ENCODE measurements at places on chromosomes 12 and 14.
A peak's percentile ranks its signal among the peaks of the same experiment; 100 is the strongest.

DNA sequence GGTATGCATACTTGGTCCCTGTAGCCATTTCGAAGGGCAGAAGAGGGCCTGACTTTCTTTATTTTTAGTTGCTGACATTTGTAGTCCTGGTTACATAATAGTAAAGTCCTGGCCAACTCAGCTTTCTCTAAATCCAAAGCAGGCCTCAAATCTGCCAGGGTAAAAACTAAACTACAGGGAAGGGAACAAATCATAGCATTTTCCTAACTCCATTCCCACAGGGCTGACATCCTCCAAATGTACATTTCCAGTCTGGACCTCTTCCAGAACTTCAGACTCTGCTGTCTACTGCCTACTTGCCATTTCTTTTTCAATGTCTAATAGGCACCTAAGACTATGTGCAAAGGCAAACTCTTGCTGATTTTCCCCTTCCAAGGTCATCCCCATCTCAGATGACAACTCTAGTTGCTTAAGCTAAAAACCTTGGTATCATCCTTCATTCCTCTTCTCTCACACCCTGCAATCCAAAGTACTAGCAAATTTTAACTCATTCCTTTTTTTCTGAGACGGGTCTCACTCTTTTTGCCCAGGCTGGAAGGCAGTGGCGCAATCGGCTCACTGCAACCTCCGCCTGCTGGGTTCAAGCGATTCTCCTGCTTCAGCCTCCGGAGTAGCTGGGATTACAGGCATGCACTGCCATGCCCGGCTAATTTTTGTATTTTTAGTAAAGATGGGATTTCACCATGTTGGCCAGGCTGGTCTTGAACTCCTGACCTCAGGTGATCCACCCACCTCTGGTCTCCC is 2.0 kb downstream of the DDIT3 start:
- DNase-seq: peak; percentile 11

DNA sequence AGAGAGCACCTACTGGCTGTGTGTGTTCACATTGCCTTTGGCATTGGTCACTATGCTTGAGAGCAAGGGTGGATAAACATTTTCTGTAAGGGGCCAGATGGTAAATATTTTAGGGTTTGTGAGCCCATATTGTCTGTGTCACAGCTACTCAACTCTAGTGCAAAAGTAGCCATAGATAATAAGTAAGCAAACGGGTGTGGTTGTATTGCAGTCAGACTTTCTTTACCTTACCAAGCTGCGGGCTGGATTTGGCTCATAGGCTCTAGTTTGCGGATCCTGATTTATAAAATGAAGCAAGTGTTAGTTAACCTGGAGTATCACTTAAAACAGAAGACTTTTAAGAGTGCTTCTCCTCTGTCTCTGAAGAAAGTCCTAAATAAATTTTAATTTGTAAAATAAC is 169.0 kb downstream of the KICS2 start:
- DNase-seq: no peak

GRCh38 chr14:100654025-100654813 is 67.0 kb upstream of the BEGAIN start:
- no peak for DNase-seq

- no peak for DNase-seq
Observed at GRCh38 chr12:124677552-124678356, 110.3 kb upstream of the NCOR2 start.

DNA sequence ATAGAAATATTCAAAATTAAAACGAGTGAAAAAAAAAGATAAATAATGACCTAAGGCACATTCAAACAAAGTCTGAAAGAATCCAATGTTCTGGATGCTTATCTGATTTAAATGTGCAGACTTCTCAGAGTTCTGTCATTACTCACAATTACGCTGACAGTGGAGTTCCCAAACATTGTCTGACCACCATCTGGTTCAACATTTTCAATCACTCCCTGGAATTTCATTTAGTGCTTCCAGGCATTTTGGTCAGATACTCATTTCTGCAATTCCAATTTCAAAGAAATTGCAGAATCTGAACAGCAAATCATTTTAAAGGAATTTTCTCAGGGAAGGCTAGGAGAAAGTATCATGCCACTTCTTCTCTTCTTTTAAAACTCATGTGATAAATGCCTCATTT is 398.2 kb upstream of the PDE3A start:
- DNase-seq: peak; percentile 77

GRCh38 chr14:96149131-96149530 is 55.5 kb upstream of the BDKRB2 start:
- no peak for DNase-seq

DNA sequence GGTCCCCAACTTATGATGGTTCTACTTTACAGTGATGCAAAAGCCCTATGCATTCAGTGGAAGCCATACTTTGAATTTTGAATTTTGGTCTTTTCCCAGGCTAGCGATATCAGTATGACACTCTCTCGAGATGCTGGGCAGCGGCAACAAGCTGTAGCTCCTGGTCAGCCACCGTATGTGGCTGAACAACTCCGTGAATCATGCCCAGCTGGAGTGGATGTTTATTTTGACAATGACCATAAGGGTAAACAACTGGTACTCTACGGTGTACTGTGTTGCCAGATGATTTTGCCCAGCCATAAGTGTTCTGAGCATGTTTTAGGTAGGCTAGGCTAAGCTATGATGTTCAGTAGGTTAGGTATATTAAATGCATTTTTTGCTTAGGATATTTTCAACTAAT is 8.2 kb upstream of the ZNF410 start:
- DNase-seq: no peak

DNA sequence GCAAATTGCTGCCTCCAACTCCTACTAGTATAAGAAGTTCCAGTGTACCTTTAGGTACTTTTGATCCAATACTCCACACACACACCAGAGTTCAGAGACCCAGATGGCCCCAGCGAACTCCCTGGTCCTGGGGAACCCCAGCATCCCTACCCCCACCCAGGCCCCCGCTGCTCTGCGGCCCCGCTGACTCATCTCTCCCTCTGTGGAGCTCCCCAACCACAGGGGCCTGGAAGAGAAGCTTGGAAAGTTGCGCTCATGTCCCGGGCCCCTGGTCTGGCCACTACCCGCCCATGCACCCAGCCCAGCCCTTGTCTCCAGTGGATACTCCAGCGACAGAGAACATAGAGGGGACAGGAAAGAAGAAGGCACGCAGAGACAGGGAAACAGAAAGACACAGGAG is 4.2 kb upstream of the SP7 start:
- DNase-seq: no peak

DNA sequence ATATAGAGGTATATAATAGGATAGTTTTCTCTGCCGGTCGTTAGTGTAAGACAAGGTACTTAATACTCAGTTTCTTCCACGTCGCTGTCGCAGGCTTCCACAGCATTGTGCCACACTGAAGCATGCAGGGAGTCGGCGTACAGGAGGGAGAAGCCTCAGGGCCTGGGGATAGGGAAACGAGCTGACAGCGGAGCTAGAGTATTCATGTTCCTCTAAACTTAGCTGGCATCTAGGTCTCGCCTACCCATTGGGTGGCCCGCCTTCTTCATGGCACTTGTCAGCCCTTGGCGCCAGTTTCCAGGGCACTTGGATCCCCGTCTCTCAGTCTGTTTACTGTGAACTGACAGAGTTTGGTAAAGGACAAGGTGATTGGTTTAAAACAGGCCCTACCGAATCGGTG is 73.6 kb downstream of the GNS start:
- DNase-seq: no peak

GRCh38 chr14:73221945-73222344 is 15.4 kb upstream of the PAPLN start:
- no peak for DNase-seq

- DNase-seq: no peak
Observed at GRCh38 chr12:51753980-51754675, 94.4 kb downstream of the FIGNL2 start.

GRCh38 chr12:23290627-23291330 is 658.7 kb downstream of the SOX5 start:
- DNase-seq: no peak

GRCh38 chr12:44628180-44628579 is 247.9 kb downstream of the NELL2 start:
- DNase-seq: no peak

DNA sequence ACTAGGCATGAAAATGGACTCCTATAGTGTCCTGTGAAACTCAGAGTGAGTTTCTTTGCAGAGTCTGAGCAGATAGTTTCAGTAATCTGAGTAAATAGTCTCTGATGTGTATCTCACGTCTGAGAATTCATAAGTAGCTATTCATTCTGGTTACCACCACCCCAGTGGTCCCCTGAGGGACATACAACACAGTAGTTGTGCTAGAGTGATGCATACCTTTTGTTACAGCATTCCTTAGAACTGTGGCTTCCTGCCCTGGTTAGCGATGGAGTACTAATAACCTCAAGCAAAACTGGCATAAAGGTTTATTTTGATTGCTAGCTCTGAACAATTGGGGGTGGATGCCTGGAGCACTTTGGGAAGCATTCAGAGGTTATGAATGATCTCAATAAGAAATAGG is 114.7 kb downstream of the DAAM1 start:
- no peak for DNase-seq

DNA sequence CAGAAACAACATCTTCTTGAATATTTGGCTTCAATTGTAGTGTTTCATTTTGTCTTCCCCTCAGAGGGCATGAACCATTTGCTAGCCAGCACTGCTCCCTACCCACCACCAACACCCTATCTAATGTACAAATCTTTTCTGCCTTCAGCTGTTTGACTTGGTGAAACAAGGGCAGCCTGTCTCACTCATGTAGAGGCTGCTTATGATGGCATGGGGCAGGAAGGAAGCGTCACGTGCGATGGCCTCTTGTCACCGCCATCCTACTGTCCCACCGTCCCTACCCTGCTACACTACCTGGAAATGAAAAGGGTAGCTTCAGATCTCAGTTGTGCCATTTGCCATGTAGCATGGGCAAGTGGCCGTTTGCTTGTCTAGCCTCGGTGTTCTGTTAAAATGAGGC is 29.9 kb upstream of the LRTM2 start:
- DNase-seq: no peak

DNA sequence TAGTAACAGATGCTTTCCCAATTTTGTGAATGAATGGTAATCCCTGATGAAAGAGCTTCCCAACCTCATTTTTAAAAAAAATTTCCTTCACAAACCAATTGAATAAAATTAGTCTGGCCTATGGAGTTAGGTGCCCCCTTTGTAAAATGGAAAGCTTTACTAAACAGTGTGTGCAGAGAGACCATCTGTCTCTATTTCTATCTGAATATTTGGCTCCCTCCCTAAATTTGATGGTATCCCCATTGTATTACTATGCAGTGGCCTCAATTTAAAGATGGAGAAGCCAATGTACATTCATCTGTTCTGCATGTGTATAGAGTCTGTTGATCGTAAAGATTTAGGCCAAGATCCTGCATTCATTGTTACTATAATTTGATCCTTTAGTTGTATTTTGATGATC is 397.7 kb upstream of the RGS6 start:
- no peak for DNase-seq

- DNase-seq: no peak
Observed at GRCh38 chr14:62206456-62206855, 444.2 kb downstream of the SNAPC1 start.

DNA sequence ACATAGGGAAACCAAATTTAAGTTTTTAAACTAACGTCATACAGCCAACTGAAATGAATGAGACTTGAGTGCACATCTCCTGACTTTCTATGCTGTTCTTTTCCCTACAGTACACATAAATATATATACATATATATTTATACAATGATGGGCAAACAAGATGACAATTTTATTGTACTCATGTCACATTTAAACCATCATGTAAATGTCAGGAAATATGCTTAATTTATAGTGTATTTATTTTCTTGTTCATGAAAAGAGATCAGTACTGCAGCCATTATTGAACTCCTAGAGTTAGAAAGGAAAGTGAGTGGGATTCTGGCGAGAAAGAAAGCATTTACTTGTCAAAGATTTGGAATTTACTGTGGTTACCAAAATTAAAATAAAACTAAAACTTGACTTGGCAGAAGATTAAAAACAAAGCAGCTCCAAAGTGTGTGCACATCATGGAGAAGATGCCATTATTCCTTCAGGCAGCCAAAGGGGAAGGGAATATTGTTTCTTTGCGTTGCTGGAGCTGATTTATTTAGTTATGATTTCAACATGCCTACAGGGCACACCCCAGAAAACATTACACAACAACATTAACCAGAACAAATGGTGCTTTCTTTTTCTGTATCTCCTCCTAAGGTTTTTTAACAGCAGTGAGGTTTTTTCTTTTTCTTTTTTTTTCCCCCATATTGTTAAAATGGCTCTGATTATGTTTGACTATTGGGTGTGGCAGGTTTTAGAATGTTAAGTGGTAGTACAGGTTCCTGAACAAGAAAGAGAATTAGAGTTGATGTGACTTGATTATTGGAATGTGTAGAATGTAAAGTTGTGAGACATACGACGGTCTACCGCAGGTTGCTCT is 144.6 kb downstream of the RAD51B start:
- no peak for DNase-seq

DNA sequence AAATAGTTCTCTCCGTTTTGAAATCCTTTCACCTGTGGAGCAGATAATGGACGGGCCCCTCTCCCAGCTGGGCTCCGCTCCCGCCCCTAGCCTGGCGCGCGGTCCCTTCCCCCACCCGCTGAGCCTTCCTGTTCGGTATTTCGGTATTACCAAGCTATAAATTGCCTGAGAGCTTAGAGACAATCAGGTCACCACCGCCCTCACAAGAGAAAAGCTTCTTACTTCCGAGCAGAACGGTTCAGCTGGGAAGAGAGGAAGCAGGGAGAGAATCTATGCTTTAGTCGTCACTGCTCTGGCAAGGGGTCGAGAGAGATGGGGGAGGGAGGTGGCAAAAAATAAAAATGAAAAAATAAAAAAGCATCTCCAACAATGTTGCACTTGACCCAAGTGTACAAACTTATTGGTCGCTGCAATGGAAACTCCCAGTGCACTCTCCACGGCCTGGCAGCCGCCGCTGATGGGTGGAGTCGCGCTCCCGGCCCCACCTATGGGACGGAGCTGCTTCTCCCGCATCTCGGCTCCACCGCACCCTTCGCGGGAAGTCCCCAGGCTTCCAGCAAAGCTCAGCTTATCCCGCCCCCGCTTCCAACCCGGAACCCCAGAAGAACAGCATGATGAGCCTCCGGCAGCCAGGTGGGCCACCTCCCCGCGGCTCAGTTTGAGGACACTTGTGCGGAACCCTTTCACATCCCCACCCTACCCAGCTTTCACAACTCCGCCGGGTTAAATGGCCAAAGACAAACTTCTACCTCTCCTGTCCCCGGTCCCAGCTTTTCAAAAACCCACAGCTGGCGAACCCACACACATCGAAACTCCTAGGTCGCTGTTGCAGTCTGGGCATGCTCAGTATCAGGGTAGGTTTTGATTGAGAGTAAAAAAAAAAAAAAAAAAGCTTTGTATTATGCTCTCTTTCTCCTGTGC is 832 bp upstream of the SYT1 start:
- DNase-seq: no peak

All from stromal cell of bone marrow (primary cell).